Right renal cortex interstitium (tissue), 3 donors: ENCODE measurements at places on chromosomes 5 and 9. TPM values are rescaled to one million over a fixed set of nuclear protein-coding genes. Genes with fewer than 3 reads are reported as not detected.

- no peak for DNase-seq
Observed at GRCh38 chr9:136740971-136741882, 1.5 kb downstream of the LCN10 start.

DNA sequence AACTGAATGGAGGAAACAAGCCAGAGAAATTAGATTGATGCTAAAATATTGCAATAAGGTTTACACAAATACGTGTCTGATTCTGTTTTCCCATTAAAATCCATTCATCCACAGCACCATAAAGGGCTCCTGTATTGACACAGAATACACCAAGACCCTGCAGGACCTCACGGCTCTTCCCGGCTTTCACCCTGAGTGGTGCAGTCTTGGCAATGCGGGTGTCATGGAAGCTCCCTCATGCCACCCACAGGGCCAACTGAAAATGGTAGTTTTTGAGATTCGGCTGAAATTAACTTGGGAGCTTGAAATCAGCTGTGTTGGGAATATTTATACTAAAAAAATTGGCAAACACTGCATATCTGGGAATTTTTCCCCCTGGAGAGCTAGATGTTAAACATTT, 17.3 kb upstream of the EXOC3 start:
- no peak for DNase-seq

DNA sequence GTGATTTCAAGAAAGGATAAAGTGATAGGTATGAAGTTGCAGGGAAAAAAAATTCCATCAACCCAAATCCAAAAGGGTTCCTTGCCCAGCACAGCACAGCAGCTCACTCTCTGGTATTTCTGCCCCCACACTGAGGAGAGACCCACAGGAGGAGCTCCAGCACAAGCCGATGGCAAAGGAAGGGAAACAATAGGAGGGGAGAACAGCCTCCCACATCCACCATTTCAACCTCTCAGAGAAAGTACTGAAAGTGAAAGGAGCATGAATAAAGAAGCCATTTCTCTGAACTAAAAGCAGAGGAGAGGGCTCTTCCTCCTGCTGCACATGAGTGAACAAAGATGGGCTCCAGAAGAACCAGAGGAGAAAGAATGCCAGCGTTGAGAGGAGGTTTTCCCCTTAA, 54.9 kb upstream of the ZSWIM6 start:
- no peak for DNase-seq

DNA sequence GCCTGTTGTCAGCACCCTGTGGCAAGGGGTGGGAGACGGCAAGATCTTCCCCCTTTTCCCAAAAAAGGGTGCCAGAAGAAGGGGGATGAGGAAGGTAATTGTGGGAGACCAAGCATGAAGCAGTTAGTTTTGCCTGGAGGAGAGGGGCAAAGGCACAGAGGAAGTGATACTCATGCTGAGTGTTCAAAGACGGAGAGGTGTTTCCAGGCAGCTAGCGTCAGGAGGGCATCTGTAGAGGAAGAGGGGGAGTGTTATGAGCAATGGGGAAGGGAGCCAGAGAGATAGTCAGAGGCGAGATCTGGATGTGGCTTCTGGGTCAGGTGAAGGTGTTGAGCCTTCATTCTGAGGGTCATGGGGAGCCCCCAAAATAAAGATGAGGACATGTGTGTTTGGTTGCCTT, 26.9 kb upstream of the ADAM19 start:
- DNase-seq, result no peak

GRCh38 chr9:2727966-2728613, 10.8 kb downstream of the KCNV2 start:
- DNase-seq, result peak; percentile 61

PTTG1 gene
- 72.3 TPM for polyA plus RNA-seq

DNA sequence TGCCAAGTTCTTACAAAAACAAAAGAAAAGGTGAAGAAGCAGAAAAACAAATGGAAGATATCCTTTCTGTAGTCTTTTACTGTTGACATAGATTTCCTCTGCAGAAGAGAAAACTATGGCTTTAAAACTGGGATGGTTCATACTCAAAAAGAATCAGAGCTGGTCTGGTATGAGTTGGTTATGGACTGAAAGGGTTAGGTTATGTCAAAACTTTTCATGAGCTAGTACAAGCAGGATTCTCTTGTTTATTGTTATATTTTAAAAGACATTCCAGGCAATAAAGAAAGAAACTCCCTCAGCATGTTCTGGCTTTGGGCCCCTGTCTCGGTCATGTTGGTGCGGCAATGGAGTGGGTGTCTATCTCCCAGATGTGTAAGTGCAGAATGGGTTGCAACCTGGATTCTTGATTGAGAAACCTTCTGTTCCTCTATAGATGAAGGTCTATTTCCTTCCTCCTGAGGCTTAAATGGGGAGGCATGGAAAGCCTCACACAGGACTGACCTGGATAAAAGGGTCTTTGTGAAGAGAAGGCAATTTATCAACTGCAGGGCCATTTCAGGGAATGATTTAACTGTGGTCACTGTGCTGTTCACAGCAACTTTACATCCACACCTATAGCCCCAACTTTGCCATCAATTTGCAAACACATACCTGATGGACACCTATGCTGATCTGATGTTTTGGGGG, 209.6 kb upstream of the TNC start:
- no peak for DNase-seq

SLC36A2 gene
- polyA plus RNA-seq, result 5.7 TPM

GRCh38 chr5:157271740-157272271, 5.9 kb downstream of the CYFIP2 start:
- no peak for DNase-seq

SPINK13 gene
- 0.17 TPM for polyA plus RNA-seq

- peak; percentile 58 for DNase-seq
Observed at GRCh38 chr5:110726249-110727024, at the start of gene TMEM232. Gene TMEM232, minus strand, starts transcription at chr5:110726671. Its CDS starts 59,319 bp downstream, at chr5:110667352.

PCDHB15 gene
- polyA plus RNA-seq, result 17.3 TPM

ANKRD34B gene
- 0.26 TPM for polyA plus RNA-seq

EQTN gene
- 0.19 TPM for polyA plus RNA-seq

GRCh38 chr9:3179711-3180110, 335.8 kb upstream of the PUM3 start:
- DNase-seq, result no peak

DNA sequence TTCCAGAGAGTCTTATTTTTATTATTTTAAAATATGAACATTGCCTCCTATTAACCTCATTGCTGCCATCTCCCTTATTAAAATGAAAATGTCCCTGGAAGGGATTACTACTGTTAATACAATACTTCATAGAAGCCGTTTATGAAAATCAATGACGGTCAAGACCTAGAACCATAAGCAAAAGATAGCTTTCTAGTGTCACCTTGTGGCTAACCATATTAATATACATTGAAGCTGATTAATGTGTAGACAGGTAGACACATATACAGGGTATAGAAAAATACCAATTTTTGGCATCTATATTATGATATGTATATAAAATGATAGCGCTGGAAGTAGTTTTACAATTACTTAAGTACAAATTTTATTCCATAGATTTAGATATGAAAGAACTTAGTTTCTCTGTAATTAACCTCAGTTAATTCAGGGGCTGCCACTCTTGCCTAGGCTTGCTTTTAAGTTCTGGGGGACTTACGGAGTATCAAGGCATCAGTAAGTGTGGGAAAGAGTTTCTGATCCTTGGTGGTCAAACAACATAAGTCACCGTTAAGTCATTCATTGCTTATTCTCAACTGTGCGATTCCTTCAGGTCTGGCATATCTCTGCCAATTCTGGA, 2.5 kb upstream of the YTHDC2 start:
- no peak for DNase-seq

GRCh38 chr5:72167804-72168203, 60.5 kb downstream of the MAP1B start:
- no peak for DNase-seq

GRCh38 chr5:116091416-116091815, 6.6 kb downstream of the COMMD10 start:
- DNase-seq, result no peak

DNA sequence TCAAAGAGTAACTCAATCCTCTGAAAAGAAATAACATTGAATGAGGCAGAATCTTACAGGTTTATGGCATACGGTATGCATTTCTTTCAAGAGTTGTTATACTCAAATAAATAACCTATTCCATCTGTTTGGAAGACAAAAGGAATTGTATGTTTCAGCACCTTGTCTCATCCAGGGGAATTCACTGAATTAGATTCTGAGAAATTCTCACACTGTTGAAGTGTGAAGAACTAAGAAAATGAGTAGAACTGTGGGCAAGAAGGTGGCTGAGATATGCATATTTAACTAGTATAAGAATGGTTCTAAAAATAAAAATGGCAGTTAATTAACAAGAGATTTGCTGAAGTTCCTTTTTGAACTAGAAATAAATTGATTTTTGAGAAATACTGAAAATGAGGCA, 279.3 kb upstream of the DAP start:
- no peak for DNase-seq

DEPDC1B gene
- polyA plus RNA-seq, result 27.1 TPM

- DNase-seq, result no peak
Observed at GRCh38 chr5:51599587-51599986, 216.3 kb downstream of the ISL1 start.

GRCh38 chr5:172002310-172002709, 4.1 kb downstream of the FBXW11 start:
- DNase-seq, result no peak

GRCh38 chr5:179800696-179801201, 5.9 kb downstream of the MGAT4B start:
- no peak for DNase-seq

DNA sequence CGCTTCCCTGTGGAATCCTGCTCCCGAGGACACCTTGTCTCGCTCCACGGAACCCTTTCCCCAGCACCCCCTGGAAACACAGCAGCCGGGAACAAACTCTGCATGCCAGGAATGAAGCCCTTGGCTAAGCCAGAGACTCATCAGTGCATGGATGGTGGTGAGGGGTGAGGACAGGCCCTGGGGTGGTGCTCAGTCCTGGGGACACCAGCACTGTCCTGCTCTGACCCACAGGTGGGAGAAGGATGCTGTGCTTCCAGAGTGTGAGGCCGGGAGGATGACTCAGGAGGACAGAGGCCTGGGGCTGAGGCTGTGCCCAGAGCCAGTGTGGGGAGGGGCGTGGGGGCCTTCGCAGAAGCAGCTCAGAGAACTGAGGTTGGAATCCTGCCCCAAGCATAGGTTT, 11.2 kb upstream of the EGR1 start:
- DNase-seq, result no peak

DNA sequence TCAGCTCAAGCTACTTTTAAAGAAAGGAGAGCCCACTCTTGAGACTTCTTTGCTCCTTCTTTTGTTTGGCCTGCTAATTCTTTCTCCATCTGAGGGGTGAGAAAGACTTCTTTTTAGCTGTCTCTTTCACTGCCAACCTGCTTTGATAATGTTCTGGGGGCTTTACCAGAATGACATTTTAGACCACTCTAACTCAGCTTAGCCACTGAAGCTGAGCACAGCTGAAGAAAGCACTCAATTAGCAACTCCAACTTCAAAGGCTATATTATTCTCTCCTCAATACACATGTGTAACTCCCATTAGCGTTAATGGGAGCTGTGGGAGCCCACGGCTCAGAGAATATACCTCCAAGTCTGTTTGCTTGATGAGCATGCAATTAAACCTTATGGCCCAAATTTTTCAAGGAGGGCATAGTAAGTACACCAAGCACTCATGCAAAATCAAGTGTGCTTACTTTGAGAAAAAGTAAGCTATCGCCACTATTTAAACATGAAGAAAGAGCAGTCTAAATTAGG, 815.4 kb upstream of the DMAC1 start:
- DNase-seq, result no peak

- no peak for DNase-seq
Observed at GRCh38 chr5:90054612-90055011, 354.9 kb downstream of the CETN3 start.

DNA sequence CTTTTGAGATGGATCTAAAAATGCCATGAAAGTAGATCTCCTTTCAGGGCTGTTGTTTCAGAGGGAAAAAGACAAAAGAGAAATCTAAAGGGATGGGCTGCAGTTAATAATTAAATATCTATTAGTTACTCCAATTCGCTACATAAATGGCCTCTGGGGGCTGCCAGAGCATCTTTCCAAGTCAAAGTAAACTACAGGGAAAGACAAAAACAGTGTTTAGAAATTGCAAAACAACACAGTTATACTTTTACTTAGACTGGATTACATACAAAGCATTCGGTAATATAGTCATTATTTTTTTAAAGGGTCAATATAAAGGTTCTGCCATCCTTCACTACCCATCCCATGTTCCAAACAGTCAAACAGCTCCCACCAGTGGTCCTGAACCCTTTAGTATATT, 853.5 kb upstream of the DMAC1 start:
- no peak for DNase-seq

SV2C gene
- 0.07 TPM for polyA plus RNA-seq

DNA sequence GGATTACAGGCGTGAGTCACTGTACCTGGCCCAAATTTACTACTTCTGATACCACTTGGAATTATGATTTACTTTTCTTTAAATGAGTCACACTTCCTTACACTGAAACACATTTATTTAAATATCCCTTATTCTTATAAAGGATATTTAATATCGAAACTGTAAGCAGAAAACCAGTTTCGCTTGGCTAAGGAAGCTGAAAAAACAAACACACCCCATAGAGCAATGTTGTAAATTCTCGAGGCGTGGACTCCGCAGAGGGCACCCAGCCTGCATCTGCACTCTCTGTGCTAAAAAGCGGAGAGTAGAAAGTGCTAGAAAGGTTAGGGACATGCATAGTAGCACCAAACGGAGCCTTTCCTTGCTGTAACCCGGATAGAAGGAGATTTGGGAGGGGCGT, 86.5 kb downstream of the HMCN2 start:
- no peak for DNase-seq

GRCh38 chr9:89594811-89595550, 9.8 kb upstream of the GADD45G start:
- DNase-seq, result no peak

DNA sequence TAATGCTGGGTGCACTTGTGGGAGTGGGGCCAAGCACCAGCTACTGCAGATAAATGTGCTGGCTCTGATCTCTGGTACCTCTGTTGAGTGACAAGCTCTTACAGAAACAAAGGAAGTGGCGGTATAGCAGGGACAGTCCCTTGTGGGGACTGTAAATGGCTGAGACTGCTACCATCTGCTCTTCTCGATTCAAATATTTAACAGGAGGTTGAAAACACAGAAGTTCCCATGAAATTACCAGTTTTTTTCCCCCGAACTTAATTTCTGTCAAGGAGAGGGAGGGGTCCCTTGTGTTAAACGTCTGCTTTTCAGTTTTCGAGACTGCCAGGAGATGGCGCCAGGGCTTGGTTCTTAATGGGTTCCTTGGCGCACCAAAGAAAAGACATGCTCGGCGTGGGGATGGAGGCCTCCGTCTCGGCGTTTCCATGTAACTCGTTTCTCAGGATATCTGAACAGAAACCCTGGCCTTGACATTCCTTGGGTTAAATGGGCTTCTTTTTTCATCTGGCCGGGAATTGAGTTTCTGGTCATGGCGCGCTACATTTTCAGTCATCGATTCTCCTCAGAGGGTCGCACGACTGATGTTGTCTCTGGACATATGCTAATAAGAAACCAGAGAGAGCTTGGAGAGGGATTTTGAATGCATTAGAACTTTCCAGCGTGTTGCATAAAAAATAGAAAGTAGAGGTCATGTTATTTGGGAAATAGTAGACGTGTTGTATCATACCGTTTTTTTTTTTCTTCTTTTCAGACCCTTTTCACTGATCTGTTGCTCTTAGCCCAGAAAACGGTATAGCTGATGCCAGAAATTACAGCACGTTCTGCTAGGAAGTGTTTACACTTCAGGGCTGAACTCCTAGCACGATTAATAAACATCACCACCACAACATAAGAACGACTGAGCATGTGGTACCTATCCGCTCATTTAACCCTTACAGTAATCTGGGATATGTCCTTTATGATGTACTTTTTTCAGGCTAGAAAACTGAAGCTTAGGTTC, 64.0 kb downstream of the CARTPT start:
- peak; percentile 72 for DNase-seq

GNPDA1 gene
- 68.6 TPM for polyA plus RNA-seq
